Smooth muscle cell of the brain vasculature (primary cell): ENCODE measurements at places on chromosomes 13 and 19.

DNA sequence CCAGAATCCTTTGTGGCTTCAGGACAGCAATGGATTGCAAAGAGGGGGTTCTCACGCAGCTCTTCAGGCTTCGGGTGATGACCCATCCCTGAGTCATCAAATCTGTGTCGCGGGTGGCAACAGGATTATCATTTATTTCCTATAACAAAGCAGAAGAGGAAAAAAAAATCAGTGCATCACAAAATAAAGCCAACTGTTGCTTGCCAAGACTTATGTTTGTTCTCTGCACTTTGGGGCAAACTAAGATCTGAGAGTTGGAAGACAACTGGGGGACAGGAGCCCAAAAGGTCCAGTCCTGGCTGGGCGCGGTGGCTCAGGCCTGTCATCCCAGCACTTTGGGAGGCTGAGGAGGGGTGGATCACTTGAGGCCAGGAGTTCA lies 6.4 kb downstream of the GNA15 start:
- DNase-seq, result no peak

- no peak for DNase-seq
Observed at GRCh38 chr19:50741179-50741933, 18.2 kb downstream of the CLEC11A start.

DNA sequence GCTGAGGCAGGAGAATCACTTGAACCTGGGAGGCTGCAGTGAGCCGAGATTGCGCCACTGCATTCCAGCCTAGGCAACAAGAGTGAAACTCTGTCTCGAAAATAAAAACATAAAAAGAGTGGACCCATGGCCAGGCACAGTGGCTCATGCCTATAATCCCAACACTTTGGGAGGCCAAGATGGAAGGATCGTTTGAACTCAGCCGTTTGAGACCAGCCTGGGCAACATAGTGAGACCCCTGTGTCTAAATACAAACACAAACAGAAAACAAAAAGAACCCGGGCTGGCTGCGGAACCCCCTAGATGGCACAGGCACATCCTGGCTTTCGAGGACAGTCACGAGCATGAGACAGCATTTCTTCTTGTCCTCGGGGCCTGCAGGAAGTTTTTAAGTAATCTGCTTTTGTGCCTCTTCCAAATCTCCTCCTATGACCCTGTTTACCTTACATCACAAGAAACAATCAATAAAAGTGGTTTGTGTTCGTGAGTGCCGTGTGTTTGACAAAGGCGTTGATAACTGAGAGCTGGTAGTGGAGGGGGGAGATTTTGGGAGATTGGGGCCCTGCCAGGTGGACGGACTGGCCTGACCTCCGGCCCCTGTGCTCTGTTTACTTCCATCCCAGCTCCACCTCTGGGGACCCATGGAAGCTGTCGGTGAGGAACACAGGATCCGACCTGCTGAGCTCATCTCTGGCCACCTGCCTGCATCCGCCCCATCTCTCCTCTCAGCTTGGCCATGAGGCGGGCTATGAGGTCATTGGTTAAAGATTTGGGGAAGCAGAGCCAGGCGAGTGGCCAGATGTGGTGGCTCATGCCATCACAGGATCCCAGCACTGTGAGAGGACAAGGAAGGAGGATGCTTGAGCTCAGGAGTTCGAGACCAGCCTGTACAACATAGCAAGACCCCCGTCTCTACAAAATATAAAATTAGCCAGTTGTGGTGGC lies 5.9 kb upstream of the GDF15 start:
- no peak for DNase-seq

- no peak for DNase-seq
Observed at GRCh38 chr13:111387945-111388600, 67.6 kb downstream of the TEX29 start.

- no peak for DNase-seq
Observed at GRCh38 chr19:14442891-14443631, 10.0 kb downstream of the PKN1 start.

- DNase-seq, result no peak
Observed at GRCh38 chr13:31214435-31214834, 14.7 kb downstream of the B3GLCT start.

DNA sequence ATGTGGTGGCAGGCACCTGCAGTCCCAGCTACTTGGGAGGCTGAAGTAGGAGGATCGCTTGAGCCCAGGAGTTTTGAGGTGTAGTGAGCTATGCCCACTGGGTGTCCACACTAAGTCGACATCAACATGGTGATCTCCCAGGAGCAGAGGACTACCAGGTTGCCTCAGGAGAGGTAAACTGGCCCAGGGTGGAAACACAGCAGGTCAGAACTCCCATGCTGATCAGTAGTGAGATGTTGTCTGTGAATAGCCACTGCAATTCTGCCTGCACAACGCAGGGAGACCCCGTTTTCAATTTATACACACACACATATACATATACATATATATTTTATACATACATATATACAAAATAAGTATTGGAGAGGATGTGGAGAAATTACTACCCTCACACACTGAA lies 2.1 kb upstream of the ZNF224 start:
- no peak for DNase-seq

DNA sequence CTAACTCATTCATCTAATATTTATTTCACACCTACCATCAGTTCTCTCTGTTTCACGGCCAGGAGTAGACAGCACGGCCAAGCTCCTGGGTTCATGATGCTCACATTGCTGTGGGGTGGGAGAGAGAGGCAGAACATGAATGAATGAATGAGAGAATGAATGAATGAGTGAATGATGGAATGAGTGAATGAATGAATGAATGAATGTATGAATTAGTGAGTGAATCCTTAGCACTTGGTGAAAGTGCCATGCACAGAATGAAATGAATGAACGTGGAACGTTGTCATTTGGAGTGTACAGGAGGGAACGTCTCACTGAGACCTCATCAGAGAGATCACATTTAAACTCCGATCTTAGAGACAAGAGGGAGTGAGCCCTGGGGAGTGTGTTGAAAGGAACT lies 11.9 kb upstream of the KIR2DL4 start:
- DNase-seq, result no peak

- DNase-seq, result peak; percentile 93
Observed at GRCh38 chr19:39341719-39342604, at the start of gene SAMD4B. Gene SAMD4B, plus strand, starts transcription at chr19:39342421. Its CDS starts 14,473 bp downstream, at chr19:39356894.

DNA sequence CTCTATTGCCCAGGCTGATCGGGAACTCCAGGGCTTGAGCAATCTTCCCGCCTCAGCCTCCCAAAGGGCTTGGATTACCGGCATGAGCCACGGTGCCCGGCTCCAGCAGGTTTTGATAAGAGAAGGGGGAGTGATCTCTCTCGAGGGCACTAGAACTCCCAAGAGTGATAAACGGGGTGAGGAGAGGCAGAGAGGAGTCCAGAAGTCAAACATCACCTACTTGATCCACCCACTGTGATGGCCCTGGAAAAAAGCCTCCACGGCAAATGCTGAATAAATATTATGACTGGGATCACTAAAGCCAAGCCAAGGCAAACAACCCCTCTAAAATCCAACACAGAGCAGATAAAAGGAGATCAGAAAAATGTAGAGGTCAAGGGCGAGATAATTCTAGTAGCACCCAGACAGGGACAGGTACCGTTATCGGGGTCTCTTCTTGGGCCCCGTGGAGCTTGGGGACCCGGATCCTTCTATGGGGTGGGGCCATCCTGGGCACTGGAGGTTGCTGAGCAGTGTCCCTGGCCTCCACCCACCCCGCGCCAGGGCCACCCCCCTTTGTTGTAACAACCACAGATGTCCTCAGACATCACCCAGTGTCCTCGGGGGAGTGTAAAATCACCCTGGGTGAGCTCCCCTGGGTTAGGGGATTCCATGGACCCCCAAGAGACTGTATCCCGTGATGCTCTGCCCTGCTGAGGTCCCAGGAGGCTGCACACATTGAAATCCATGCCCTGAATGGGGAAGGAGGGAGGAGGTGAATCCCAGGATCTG lies 3.7 kb upstream of the CREB3L3 start:
- no peak for DNase-seq

GRCh38 chr13:42086582-42086981 lies 38.1 kb downstream of the DGKH start:
- no peak for DNase-seq

- DNase-seq, result no peak
Observed at GRCh38 chr19:670609-671075, 5.5 kb upstream of the FSTL3 start.

DNA sequence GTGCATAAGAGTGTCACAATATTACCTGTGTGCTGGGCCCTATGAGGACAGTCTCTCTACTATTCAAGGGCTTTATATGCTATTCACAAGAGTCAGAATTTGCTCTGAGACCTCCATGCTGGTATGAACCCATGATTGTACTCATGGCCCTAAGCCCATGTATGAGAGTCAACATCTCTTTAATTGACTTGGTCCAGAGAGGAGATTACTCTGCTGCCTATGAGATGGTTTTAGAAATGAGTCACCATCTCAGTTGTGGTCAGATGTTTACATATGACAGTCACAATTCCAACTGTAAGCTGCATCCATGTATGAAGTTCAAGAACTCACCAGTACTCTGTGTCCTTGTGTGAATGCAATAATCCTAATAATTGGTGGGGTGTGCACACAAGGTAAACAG lies 19.9 kb upstream of the ZNF208 start:
- DNase-seq, result no peak

DNA sequence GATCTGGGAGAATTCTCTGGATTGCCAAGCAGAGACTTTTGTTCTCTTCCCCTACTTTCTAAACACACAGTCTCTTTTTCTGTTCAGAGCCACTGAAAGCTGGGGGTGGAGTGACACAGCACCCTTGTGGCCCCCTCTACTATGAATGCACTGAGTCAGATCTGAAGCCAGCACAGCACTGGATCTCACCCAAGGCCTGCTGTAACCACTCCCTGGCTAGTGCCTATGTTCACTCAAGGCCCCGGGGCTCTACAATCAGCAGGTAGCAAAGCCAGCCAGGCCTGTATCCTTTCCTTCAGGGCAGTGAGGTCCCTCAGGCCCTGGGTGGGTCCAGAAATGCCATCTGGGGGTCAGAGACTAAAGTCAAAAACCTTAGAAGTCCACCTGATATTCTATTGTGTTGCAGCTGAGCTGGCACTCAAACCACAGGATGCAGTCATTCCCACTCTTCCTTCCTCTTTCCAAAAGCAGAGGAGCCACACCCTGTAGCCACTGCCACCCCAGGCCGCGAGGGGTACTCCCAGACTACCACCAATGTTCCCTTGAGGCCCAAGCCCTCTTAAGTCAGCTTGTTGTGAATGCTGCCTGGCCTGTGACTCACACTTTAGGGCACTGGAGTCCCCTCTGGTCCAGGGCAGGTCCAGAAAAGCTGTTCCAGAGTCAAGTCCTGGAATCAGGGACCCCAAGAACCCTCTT lies 110.1 kb upstream of the RXFP2 start:
- DNase-seq, result no peak

GRCh38 chr19:1274852-1275259 lies 474 bp upstream of the FAM174C start:
- no peak for DNase-seq

- peak; percentile 47 for DNase-seq
Observed at GRCh38 chr19:15297416-15298224, 34.7 kb downstream of the BRD4 start.

GRCh38 chr19:13597640-13598039 lies 91.4 kb upstream of the CACNA1A start:
- DNase-seq, result no peak

DNA sequence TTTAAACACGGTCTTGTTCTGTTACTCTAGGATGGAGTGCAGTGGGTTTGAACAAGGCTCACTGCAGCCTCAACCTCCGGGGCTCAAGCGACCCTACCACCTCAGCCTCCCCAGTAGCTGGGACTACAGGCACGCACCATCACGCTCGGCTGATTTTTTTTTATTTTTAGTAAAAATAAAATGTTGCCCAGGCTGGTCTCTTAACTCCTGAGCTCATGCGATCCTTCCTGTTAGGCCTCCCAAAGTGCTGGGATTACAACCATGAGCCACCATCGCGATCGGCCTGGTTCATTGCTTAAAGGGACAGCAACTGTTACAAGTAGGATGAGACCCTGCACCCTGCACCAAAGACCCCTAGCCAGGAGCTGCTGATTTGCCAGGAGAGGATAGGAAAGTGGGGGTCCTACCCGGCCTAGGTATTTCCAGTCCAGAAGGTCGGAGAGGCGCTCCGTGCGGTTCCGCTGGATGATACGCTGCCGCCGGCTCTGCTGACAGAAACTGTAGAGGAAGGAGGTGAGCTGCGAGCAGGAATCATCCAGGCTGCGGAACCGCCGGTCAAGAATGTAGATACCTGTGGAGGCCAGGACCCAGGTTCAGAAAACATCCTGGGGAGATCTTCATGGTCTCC lies 5.1 kb downstream of the FTL start:
- no peak for DNase-seq

- DNase-seq, result no peak
Observed at GRCh38 chr13:30394751-30395191, 27.5 kb upstream of the UBE2L5 start.

DNA sequence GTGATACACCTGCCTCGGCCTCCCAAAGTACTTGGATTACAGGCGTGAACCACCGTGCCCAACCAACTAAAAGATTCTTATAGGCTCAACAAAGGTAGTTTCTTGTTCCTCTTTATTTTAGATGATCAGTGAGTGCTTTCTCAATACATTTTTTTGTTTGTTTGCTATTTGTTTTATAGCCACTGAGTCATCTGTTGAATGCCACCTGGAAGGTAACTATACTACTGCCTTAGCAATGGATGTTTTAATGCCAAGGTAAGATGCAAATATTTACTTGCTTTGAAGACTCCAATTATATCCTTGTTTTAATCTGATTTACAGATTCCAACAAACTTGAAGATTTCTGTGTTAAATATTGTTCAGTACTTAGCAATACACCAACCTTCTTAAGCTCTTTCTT lies 2807.4 kb upstream of the PCDH20 start:
- DNase-seq, result no peak

- no peak for DNase-seq
Observed at GRCh38 chr19:18338541-18338940, 1.9 kb upstream of the PGPEP1 start.

GRCh38 chr13:24500977-24501376 lies 11.6 kb downstream of the PARP4 start:
- DNase-seq, result no peak

DNA sequence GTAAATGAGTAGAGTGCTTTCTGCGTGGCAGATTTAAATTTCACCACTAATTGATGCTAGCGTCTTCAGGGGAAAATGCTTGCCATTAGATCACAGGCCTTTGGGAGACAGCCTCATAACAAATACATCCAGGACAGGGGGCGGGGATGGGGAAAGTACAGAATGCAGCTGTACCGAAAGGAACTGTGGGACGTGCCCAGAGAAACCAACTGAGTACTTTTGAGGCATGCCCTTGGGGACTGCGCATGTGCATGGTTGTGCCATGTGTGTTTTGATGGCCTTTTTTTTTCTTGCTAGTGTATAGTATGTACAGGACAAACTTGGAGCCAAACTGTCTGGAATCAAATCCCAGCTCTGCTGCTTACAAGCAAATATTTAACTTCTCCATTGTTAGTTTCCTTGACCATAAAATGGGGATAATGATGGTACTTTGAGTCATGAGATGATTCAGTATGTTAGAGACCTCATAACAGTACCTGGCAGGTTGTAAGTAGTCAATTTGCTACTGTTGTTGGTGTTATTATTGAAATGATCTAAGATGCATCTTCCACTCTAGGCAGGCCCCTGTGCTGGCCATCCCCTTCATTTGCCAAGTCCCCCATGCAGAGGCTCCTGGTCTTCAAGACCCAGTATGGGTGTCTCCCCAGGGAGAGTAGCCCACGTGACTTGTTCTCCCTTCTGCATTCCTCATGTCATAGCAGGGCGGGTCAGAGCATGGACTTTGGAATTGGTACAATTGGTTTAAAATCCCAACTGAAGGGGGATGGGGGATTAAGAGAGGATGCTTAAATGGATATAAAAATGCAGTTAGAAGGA lies 68.3 kb upstream of the NPAS1 start:
- no peak for DNase-seq
